NCI-H446 treated with DMSO at 0.1 percent for 48 hours (cell line): ENCODE measurements at places on chromosomes 7 and 10.

DNA sequence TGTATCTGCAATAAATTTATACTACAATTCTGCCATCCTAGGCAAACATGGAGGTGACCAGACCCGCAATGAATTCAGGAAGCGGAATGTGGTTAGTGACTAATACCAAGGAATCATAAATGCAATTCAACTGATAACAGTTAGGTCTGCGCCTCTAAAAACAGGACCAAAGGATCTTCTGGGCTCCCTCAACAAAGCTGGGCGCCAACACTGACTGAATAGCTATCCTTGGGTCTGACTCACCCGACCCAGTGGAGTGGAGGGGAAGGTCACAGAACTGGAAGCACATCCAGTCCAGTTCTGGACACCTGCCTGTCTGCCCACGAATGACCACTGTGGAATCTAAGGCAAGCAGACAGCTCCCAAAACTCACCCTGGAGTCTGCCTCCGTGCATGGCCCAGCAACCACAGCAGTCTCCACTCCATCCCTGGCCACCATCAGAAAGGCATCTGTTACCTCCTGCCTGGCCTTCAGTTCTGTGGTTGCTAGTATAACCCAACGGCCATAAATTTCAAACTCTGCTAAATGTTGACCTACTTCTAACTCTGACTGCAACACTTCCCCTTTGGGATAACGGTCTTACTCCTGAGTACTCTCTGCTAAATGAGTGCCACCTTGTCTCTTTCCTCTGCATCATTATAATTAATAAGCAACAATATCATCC, 43.0 kb upstream of the DLX6 start:
- no peak for DNase-seq

- DNase-seq, result no peak
These were observed 65.1 kb upstream of the ITGA8 start for GRCh38 chr10:15784662-15785300.

- DNase-seq, result no peak
These were observed 176.4 kb downstream of the AHR start for GRCh38 chr7:17474724-17475344.

- no peak for DNase-seq
These were observed 47.5 kb upstream of the AGR3 start for GRCh38 chr7:16929146-16929762.
